ENCODE measurements at places on chromosomes 12 and 14.
A peak's percentile ranks its signal among the peaks of the same experiment; 100 is the strongest.

- no peak for DNase-seq
Observed at GRCh38 chr12:264269-264668, 1.6 kb upstream of the SLC6A13 start.

- no peak for DNase-seq
Observed at GRCh38 chr12:84506282-84506681, 406.3 kb downstream of the SLC6A15 start.

GRCh38 chr12:132345561-132346200 lies 16.3 kb upstream of the GALNT9 start:
- DNase-seq = no peak

DNA sequence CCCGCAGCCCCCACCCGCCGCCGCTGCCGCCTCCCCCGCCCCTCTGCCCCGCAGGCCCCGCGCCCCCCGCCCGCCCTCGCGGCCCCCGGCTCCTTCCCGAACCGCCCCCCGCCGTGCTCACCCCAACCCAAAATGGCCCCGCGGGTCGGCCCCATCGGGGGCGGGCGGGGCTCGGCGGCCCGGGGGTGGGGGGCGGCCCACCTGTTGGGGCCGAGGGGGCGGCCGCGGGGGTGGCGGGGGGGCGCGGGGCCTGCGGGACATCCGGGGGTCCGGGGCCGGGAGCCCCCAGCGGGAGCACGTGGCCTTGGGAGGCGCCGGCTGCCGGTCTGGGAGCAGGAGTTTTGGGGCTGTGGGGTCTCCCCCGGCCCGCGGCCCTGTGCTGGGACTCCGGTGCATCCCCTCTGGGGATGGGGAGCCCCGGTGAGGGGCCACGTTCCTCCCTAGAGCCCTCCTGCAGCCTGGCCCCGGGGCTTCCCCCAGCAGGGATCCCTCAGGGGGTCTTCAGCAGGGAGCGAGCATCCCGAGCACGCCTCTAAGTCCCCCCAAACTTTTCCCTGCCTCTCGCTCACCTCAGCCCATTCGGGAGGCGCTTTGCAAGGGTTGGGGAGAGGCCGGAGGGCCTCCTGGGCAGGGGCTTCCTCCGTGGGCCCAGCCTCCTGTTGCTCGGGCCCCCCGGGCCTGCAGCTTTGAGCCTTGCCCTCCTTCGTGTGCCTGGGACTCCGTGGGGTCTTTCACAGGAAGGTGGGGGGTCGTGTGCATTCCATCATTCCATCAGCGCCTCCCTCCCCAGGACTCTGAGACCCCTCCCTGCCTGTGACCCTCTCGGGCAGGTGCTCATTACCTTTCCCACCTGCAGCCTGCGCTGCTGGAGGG lies 710 bp downstream of the MTA1 start:
- no peak for DNase-seq

DNA sequence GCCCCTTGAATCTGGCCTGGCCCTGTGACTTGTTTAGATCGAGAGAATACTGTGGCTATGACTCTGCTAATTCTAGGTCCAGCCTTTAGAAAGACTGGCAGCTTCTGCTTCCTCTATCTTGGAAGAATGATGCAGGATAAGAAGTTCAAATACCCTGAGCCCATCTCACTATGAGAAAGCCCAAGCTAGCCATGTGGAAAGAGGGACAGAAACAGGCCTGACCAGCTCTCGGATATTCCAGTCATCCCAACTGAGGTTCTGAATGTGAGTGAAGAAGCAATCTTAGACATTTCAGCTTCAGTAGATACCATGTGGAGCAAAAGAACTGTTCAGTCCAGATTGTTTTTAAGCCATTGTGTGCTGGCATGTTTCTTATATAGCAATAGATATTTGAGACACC lies 17.3 kb upstream of the KRR1 start:
- DNase-seq = no peak

DNA sequence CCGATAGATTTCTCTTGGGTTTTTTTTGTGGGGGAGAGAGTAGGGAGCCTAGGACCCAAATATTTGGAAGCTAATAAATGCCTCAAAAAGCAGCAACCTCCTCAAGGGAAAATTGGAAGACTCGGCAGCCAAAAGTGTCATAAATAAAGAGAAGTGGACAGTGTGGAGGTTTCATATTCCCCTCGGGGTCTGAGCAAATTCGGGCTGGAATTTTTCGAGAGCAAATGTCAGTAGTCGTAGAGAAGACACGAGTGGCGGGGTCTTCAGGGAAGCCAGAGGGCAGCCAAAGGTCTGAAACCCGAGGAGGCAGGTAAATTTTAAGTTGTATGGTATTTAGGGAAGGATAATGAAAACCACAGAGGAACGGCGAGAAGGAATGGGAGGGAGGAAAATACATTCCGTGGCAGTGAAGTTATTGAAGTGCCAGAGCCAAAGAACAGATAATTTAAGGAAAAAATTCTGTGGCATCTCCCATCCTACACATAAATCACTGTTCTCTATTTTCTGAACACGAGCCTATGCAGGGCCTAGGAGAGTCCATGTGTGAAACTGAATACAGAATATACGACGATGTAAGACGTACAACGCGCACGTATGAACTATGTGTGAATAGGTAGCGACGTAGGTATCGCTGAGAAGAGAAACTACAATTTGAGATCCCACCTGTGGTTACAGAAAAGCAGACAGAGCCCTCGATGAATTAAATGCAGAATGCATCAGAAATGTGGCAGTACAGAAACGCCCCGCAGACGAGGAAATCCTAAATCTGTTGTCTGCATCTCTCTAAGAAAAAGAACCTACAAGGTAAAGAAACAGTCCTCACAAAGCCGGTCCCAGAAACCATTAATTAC lies 12.9 kb downstream of the BCL11B start:
- no peak for DNase-seq

DNA sequence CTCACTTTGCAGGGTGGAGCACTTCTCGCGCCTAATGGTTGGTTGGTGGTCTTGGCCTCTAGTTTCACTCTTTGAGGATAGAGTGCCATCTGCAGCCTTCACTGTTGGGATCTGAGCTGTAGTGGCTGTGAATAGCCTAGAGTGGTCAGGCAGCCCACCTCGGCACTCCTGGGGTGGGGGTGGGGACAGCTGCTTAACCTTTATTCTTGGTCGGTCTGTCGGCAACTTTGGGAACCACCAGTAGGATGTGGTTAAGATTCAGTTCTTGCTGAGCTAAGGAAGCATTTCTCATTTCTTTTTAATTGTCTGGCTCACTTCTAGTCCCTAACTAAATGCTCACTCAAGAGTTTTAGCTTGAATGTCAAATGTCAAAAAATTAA lies 21.1 kb downstream of the TMBIM6 start:
- DNase-seq = no peak

DNA sequence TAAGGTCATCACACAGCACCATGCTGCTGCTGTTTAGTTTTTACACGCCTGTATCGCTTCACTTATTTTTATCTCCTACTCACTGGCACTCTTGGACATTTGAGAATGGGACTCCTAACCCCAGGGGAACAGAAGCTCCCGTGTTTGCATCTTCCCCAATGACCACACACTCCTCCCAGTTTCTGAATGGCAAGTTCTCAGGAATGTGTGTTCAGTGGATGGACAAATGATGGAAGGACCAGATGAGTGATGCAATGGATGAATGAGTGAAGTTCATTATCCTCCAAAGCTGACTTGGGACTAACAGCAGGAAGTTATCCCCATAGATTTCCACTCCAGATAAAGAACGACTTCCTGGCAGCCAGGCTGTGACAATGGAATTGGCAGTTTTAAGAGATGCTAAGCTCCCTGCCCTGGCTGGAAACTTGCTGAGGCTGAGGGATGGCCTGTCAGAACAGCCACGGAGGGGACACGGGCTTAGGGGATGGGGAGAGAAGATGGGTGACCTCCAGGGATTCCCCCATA lies 231.5 kb downstream of the SLC15A4 start:
- no peak for DNase-seq

GRCh38 chr14:70909733-70910614 lies 2.7 kb downstream of the PCNX1 start:
- DNase-seq = no peak

GRCh38 chr14:93788543-93789227 lies 400 bp upstream of the PRIMA1 start:
- no peak for DNase-seq

DNA sequence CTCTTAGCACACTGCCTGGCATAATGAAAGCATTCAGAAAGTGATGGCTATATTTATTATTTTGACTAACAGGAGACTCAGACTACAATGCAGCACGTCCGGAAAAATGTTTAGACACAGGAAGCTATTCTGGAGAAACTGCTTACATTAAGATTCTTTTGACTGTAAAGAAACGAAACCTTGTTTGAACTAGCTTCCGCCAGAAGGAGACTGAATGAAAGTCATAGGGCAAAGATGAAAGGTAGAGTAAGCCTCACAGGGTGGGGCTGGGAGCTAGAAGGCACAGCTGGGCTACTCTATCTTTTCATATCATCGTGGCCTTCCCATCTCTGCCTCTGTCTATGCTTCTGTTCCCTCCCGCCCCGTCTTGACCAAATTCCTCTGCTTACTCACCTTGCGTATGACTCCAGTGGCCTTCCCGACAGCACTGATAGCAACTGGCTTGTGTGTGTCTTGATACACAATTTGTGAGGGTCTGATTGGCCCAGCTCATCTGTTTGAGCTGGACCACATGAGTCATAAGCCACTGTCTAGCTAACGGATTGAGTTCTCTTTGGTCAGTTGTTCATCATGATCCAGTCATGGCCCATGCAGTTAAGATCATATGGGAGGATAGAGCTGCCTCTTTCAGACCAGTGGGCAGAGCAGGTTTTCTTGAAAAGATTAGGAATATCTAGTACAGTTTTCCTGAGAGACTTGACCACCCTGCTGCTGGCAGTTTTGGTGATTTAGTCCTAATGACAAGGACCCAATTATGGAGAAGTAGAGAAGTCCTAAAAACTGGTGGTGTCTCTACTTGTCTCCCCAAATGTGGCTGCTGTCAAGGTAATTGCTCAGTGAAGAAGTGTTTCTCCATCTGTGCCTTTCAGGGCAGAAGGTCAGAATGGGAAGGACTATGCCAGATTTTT lies 151.5 kb upstream of the SLC38A2 start:
- peak; percentile 38 for DNase-seq

DNA sequence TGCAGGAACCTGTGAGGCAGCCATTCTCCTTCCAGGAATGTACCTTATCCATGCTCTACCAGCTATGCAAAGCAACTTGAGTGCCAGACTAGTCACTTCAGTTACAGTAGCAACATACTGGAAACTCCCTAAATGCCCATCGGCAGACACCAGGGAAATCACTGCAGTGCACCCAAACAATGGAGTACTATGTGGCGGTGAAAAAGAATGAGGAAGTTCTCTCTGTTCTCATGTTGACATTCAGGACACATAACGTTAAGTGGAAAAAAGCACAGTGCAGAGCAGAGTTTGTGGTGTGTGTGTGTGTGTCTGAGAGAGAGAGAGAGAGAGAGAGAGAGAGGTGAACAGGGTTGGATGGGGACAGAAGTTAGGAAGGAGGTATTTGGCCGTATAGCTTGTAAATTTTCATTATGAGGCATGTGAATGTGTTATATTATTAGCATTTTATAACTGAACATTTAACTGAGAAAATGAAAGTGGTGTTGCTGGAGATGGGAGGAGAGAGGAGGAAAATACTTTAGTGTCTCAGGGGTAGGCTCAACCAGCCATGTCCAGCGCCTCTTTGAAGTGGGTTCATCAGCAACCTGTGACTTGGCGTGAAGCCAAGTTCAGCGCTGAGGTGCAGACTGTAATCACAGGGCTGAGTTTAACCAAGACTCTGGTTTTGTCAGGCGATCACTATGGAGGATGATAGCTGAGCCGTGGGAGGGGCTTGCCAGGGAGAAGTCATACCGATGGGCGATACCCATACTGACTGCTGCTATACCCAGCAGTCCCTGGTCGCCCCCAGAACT lies 17.3 kb downstream of the TNFAIP2 start:
- no peak for DNase-seq

DNA sequence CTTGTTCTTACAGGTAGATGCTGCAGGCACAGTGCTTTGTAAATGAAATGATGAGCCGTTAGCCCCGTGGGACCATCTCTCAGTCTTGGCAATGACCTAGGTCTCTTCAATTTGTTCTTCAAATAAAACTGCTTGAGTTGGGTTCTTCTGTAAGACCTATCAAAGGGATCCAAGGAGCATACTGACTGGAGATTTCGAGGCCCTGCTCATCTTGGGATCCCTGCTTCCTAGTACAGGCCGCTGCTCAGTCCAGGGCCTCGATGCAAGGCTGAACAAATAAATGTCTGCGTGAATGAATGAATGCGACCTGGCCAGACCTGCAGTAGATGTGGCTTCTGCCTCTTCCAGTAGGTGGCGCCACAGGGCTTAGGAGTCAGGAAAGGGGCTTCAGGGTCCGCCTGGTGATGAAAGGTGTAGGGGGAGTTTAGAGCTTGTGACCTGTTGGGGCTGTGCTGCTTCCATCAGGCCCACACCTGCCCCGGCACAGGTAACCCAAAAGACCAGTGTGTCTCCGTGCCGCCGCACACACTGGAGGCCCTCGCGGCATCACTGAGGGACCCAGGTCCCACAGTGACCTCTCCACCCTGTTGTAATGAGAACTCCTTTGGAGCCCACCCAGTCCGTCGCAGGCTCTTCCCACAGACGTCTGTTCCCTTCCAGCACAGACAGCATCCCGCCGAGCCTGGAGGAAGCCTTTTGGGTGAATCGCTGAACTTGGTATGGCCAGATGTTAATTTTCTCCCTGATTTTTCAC lies 4.4 kb downstream of the CACNA1C start:
- DNase-seq = peak; percentile 56

DNA sequence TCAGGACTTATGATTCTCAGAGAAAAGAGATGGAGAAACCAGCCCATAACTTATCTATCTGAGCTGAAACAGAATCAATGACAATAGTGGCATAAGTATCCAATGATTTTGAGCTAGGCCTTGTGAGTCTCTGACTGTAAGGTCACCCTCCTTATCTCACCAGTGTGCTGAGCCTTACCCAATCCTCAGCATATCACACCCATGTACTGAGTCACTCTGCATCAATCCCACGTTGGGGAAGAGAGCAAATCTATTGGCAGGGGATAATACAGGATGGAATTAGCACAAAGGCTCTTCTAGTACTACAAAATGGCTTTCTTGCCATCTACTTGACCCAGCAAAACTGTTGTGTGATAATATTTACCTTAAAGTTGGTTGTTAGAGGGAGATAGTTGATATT lies 997.8 kb downstream of the NRXN3 start:
- DNase-seq = no peak

GRCh38 chr14:91961297-91962220 lies 14.1 kb upstream of the FBLN5 start:
- DNase-seq = no peak

- DNase-seq = no peak
Observed at GRCh38 chr14:23492618-23493272, 23.2 kb downstream of the NGDN start.

DNA sequence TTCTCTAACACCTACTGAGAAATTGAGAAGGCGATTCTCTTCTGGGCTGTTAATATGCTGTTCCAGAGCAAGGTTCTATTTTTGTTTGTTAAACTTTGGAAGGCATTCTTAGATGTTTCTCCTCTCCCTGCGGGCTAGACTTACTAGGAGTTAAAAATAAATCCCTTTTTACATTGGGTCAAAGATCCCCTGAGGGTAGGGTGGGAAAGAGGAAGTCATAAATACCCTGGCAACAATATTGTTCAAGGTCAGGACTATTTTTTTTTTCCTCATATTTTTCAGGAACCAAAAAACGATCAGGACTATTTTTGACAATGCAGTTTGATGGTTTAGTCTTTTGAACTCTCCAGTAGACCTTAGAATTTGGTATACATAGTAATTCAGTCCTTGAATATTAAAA lies 12.0 kb upstream of the SLC2A14 start:
- no peak for DNase-seq

Measured in stimulated activated CD4-positive, alpha-beta T cell treated with anti-CD3 and anti-CD28 coated beads, Interleukin-4, amount 100 ng/mL, for 48 hours (primary cell).